ENCODE measurements at places on chromosomes 7 and 10.

DNA sequence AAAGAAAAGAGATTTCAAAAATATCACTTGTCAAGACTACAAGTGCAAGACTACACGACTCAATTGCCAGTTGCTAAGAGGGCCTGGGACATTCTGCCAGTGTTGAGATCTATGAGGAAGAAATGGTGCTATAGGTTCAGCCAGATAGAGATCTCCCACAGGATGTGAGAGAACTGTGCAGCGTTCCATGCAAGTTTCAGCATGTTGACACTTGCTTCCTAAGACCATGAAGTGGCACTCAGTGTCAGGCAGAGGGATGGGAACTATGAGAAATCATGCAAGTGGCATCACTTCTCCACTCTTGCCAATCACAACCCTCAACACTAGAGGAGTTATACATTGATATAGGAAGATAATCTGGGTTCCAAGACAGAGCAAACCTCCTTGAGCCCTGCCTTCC, 210.3 kb downstream of the CHRM2 start:
- no peak for DNase-seq

DNA sequence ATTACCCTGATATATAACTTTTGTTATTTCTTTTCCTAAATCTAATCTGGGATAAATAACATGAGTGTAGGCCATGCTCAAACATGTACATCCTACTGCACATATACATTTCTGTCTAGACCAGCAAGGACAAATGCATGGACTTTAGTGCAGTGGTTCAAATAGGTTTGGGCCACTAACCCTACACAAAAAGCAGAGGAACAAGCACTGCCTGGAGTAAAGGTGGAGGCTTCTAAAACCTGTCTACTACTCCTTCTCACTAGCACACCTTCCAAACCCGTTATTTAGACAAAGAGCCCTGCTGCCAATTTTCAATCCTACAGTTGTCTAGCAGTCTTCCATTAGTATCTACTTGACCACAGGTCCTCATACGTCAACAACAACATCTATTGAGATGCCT, 34.8 kb downstream of the SGCE start:
- DNase-seq: no peak

DNA sequence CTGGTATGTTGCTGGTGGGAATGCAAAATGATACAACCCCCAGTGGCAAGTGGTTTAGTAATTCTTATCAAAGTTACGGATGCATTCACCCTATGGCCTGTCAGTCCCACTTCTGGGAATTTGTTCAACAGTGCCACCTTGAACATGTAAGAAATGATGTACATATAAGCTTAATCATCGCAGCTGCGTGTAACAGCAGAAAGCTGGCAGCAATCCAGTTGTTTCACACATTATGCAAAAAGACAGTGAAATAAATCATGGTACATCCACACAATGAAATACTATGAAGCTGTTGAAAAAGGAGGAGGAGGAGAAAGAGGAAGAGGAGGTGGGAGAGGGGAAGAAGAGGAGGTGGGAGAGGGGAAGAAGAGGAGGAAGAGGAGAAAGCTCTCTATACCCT, 76.2 kb upstream of the MYL10 start:
- DNase-seq: no peak

- no peak for DNase-seq
These were observed 9.5 kb downstream of the C10orf53 start for GRCh38 chr10:49688920-49689319.

- DNase-seq: no peak
These were observed 174.2 kb downstream of the PTEN start for GRCh38 chr10:88037623-88038022.

- DNase-seq: no peak
These were observed 39.8 kb upstream of the TRIM8 start for GRCh38 chr10:102604439-102604841.

GRCh38 chr7:157589680-157590079, 252.9 kb downstream of the DNAJB6 start:
- DNase-seq: peak; percentile 67

DNA sequence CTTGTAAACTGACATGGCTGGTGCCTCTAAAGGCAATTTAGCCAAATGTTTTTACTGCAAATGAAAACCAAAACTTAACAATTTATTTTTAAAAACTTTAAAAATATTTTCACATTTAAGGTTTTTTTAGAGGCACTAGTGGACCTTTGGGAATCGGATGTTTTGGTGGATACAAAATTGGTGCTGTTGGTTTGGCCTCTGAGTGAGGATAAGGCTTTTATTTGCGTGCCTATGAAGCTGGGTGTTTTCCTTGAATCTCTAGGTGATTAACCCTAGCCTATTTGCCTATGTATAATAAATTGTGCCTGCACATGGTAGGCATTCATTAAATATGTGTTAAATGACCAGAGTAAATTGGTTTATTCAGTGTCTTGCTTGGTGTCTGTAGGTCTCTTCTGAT, 2.9 kb upstream of the SGCE start:
- DNase-seq: no peak

DNA sequence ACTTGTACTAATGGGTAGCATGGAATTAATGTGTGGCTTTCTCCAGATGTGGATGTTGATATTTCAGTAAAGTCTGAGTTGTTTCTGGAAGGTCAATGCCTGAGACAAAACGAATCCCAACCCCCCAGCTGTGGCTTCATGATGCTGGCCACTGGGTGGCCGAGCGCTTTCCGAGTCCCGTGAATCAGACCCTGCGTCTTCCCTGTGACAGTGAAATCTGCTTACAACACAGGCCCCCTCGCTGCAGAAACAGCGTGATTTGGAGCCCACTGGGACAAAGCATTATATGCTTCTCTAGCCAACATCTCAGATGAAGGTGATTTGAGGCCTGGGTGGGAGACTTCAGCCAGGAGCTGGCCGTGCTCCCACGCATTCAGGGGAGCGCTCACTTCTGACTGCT, 124.7 kb downstream of the WDR37 start:
- DNase-seq: no peak

- no peak for DNase-seq
These were observed 7.5 kb downstream of the AGK start for GRCh38 chr7:141558544-141559183.

- no peak for DNase-seq
These were observed 101.1 kb downstream of the TNS3 start for GRCh38 chr7:47480576-47481538.

- no peak for DNase-seq
These were observed 103.5 kb downstream of the TBXAS1 start for GRCh38 chr7:139932531-139932930.

- DNase-seq: no peak
These were observed 563 bp upstream of the COA1 start for GRCh38 chr7:43729924-43730248.

GRCh38 chr7:128914566-128915151, 4.2 kb upstream of the KCP start:
- DNase-seq: no peak

DNA sequence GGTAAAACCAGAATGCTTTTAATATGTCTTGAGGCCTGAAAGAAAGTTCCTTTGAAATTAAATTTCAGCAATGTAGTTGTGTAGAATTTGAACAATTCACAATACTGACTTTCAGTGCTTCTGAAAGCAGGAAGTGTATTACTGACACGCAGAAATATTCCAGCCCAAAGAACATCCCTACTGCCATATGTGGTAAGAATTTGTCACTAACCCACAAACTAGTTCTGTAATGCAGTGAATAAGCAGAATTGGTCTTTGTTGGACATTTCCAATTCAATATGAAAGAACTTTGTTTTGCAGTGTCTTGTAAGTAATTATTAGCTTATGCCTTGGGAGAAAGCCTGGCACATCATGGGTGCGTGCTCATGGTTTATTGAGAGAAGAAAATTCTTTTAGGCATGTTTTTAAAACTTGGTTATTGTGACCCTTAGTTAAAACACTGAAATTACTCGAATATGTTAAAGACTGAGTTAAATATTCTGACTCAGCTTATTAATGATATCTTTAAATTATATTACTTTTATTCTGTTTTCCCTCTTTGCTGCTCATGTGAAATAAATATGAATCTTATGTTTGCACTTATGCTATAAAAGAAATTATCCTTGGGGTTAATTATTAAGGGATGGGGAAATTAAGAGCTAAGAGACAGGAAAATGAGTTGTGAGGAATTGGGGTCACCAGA, 33.4 kb downstream of the PTPN12 start:
- no peak for DNase-seq

DNA sequence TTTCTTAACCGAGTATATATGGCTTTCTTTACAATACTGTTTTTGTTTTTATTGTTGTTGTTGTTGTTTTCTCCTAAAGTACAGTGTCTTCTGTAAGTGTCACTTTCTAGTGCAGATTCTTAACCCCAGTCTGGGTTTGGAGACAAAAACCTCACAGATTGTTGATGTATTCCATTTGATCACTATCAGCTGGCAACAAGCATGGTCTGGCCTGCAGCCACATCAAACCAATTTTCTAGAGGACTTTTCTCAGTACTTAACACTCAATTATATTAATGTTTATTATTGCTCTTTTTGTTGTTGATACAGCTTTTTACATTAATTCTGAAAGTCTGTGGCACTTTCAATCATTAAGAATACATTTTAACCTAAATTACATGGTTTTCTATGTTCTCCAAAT, 17.1 kb downstream of the LRRN3 start:
- no peak for DNase-seq

DNA sequence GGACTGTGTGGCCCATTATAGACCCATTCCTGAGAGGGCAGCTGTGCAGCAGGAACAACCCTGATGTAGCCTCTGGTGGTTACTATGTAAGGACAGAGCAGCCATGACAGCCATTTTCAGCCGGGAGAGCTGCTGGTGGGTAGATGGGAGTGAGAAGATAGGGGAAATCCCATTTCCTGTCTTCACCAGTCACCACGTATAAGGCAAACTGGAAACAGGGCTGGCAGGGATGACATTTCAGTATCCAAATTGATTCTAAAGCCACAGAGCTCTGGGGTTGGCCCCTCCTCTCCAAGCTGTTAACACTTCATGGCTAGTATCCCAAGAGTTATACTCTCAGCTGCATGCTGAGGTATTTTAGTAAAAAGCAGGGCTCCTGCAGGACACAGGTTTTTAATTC, 15.2 kb upstream of the FZD1 start:
- DNase-seq: no peak

- DNase-seq: no peak
These were observed 217.1 kb upstream of the DPP6 start for GRCh38 chr7:153835103-153835502.

DNA sequence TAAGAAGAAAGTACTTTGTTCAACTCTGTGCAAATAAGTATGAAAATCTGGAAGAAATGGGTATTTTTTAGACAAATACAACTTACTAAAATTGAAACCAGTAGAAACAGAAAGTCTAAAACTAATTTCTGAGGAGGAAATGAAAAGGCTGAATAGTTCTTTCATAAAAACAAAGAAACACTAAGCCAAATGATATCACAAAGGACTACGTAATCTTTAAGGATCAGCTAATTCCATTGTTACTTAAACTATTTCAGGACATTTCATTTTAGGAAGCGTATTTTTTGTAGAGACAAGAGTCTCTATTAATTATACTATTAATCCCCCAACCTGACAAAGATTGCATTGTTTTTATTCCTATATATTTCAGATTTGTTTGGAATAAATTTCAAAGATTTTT, 11.2 kb upstream of the CCSER2 start:
- DNase-seq: no peak

DNA sequence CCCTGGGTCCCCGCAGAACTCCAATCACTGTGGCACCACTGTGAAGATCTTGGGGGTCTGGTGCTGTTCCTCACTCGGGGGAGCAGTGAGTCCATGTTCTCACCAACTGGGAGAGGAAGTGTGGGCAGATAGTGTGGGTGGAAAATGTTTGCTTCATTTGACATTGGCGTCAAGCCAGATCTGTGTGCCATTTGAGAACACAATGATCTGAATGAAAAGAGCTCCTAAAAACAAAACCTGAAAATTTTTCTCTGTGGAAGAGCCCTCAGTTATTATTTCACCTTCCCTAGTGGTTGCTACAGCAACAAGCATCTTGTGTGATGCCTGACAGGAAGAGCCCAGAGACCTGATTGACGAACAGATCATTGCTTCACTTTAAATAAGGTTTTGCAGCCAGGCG, 125.6 kb downstream of the VIPR2 start:
- no peak for DNase-seq

DNA sequence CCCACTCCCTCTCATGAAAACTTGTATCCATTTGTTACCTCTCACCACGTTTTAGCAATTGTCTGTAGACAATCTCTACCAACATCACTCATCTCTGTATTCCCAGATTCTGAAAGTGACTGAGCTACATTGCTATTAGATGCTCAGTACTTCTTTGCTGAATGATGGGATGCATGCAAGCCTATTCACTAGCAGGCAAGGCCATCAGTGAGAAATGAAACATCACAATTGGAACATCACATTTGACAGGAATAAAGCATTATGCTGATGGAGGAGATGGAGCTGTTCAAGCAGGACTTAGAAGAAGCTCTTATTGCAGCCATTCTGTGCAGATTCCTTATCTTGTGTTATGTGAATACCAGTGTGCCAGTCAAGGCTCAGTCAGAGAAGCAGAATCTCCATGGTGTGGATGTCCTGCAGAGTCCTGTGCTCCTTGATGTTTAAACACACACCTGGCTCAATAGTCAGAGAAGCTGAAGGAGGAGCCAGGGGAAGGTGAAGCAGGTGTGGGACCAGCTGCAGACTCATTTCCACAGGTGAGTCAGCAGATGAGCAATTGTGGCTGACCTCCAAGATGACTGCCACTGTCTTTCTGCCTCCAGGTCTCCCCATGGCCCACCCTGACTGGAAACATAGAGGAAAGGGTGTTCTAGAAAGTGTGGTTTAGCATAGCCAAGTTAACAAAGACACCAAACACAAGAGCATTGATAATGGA, 965.5 kb downstream of the GRID1 start:
- DNase-seq: no peak

DNA sequence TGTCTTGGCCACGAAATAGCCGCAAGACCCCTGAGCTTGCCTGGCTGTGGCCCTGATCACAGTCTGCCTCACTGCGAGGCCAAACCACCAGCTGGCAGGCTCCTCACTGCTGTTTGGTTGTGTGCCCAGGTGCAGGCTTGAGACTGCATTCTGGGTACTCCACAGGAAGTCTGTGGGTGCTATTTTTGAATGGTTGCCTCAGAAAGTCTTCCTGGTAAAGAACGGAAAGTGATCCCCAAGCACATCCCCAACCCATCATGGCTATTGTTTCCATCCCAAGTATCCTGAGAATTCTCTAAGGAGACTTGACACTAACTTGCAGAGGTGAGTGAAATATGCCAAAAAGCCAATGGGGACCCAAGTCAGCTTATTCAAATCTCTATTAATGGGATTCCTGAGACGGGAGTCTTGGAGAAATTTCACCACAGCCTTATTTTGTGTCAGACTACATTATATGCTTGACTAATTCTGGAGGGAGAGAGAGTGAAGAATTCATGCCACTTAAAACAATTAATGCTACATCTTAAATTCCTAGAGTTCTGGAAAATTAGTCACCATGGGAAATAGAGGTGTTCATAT, 170.9 kb downstream of the RAMP3 start:
- no peak for DNase-seq

DNA sequence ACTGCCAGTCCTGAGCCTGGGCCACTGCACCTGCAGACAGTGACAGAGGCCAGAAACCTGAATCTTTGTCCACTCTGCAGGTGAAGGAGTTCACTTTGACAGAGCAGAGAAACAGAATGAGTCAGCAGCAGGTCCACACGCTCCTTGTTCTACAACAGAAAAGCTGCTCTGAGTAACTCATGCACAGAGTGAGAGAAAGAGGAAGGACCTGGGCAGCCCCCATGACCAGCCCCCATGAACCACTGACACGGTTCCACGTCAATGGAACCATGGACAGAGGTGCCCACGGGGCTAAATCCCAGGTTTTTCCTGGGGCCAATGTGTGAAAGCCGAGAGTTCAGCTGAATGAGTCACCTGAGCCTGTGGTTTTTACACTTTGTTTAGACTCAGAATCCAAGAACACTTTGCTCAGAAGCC, 40.8 kb upstream of the CTBP2 start:
- no peak for DNase-seq

- DNase-seq: no peak
These were observed 60.5 kb downstream of the SEMA3C start for GRCh38 chr7:80858141-80858903.

Measured in testis (tissue), 5 donors.